ENCODE measurements at places on chromosomes 11 and 22.

DNA sequence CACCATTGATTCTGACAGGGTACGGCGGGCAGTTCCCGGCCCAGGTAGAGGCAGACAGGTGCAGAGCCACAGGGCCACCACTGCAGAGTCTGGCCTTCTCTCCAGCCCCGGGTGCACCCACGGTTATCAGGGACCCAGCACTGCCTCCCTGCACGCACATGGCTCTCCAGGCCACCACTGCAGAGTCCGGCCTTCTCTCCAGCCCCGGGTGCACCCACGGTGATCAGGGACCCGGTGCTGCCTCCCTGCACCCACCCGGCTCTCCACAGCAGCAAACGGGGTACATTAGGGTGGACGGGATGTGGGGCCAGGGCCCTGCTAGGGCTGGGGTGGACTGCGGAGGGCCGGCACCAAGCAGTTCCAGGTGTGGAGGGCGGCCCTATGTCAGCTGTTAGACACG, 272.9 kb downstream of the BRD1 start:
- DNase-seq, result no peak

- DNase-seq, result no peak
Observed at GRCh38 chr11:109075976-109076375, 346.0 kb upstream of the C11orf87 start.

DNA sequence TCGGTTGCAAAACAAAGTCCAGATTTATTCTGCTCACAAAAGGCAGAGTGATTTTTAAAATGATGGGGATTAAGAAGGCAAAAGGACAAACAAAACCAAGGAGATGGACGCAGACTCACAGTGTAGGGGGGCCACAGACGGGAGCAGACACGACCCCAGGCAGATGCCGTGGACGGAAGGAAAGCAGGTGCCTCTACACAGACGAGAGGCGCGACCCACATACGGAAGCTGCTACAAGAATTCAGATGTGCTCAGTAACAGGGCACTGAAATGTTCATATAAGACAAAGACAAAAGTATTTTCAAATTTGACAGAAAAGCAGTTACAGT, 148.9 kb downstream of the BRD1 start:
- DNase-seq, result no peak

- DNase-seq, result no peak
Observed at GRCh38 chr11:83011333-83012167, 60.1 kb downstream of the RAB30 start.

- DNase-seq, result no peak
Observed at GRCh38 chr22:50218996-50219727, 18.4 kb downstream of the SELENOO start.

DNA sequence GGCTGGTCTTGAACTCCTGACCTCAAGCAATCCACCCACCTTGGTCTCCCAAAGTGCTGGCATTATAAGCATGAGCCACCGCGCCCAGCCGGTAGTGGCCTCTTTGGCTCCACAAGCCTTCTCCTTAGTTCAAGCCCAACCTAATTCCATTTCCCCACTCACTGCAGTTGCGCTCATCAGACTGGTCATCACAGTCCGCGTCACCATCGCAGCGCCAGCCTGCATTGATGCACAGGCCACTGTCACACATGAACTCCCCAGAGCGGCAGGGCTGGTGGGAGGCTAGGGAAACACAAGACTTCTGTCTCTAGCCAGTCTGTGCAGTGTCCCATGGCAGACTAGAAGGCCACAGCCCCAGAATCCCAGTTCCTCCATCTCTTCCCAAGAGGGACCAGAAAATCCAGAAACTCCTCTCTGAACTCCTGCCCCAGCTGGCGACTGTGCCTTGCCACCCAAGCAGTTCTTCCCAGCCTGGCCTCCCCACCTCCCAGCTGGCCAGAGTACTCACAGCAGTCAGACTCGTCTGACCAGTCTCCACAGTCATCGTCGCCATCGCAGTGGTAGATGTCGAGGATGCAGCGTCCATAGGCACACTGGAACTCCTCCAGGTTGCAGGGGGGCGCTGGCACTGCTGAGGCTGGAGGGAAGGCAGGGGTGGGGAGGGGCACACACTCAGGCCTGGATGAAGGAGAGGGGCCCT, 19.8 kb downstream of the LRP4 start:
- no peak for DNase-seq

DNA sequence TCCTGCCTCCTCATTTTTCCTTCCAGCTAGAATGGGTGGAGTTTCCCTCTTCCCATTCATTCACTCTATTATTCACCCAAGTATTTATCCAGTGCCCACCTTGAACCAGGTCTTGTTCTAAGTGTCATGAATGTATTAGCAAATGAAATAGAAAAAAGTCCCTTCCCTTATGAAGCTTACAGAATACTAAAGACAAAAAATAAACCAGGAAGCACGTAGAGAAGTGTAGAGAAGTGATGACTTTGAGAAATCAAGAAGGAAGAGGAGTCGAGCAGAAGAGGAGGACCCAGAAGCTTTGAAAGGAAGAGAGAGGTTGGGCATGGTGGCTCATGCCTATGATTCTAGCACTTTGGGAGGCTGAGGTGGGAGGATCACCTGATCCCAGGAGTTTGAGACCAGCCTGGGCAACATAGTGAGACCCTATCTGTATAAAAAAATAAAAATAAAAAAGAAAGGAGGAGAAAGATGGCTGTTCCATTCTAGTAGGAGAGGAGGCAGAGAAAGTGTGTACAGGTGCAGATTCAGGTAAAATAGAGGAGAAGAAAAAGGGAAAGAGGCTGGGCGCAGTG, 17.1 kb upstream of the SYVN1 start:
- DNase-seq, result no peak

GRCh38 chr22:19503367-19503766, 20.8 kb downstream of the CLDN5 start:
- no peak for DNase-seq

DNA sequence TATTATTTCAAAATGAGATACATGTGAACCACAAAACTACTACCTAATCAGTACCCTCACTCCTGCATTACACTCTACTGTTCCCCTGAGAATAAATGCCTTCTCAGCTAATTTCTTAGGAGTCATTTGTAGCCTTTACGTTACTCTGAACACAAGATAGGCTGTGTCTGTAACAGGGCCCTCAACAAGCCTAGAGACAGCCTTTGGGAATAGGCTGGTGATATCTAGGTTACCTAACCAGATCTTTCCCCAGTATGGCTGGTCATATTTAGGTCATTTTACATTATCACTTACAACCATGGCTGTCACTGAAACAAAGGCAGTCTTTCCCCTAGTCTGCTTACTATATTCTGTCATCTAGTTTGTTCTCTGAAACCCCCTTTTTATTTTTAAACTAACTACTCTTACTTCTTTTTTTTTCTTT, 14.2 kb downstream of the ATM start:
- DNase-seq, result no peak

DNA sequence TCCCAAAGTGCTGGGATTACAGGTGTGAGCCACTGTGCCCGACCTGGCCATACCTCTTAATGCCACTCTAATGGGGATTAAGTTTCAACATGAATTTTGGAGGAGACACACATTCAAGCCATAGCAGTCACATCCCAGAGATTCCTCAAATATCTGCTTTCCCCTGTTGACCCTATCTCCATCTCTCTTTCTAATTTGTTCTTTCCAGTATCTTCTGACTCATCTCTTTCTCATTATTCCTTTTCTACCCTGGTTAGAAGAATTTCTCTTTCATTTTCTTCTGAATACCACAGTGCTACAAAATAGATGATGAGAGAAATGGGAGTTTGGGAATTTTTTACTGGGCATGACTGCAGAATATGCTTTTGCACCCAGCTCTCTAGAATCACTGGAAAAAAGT, 5.1 kb downstream of the OR10V1 start:
- DNase-seq, result no peak

GRCh38 chr11:9104580-9104979, 13.2 kb upstream of the SCUBE2 start:
- no peak for DNase-seq

- no peak for DNase-seq
Observed at GRCh38 chr11:116471608-116472256, 301.1 kb downstream of the BUD13 start.

DNA sequence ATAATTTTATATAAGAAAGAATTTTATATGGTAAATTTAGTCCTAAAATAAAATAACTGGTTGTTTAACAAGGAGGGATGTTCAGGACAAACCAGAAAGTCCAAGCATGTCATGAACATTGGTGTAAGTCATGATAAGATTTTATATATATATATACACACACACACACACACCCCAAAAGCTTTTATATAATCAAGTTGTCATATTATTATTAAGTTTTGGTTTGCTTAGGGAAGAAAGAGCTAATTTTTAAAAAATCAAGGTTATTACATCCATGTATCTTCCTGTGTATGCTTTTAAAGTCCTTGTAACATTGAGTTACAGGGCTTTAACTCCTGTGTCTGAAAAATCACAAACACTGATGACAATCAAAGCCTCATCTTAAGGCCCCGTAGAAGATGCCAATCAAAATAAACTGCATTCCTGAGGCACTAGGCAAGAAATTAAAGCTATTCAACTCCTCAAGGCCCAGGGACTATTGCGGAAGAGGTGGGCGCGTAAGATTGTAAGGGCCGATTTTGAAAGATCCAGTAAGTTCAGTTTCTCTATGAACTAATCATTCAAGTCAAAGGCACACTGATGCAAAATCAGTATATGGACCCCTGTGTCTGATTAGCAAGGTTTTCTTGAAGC, 16.8 kb downstream of the APOL6 start:
- no peak for DNase-seq

DNA sequence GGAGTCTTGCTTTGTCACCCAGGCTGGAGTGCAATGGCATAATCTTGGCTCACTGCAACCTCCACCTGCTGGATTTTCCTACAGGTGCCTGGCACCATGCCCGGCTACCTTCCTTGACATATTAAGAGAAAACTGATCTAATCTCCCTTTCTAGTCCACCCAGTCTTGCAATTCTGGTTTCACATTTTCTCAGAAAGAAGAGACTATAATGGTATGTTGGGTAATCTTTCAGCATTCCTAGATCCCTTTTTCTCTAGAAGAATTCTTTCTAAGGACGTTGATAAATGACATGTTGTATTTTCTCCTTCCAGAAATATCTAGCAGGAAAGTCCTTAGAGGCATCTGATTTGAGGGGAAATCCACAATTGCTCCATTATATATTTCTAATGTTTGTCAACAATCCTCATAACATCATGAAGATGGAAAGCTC, 10.4 kb upstream of the HSPA8 start:
- no peak for DNase-seq

- no peak for DNase-seq
Observed at GRCh38 chr11:29432719-29433325, 584.0 kb downstream of the KCNA4 start.

GRCh38 chr22:44462246-44463010, 35.6 kb downstream of the RTL6 start:
- no peak for DNase-seq

DNA sequence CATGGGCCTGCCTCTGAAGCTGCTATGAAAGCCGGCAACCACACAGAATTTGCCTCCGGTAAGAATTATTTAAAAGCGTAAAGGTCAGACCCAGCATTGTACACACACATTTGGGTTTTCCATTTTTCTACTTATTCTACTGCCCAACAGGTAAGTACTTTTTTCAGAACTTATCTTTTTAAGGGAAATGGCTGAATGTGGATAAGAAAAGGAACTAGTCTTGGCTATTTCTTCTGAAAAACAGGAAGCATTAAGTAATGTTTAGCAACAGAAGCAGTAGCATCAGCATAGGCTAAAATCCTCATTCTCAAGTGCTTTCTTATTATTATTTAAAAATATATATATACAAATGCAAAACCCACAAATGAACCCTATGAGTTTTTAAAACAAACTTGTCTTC, 103.1 kb downstream of the MPPED2 start:
- DNase-seq, result no peak

- peak; percentile 35 for DNase-seq
Observed at GRCh38 chr11:1559111-1559951, 12.7 kb downstream of the DUSP8 start.

GRCh38 chr22:22710719-22711531, 66.5 kb downstream of the GGTLC2 start:
- DNase-seq, result no peak

GRCh38 chr22:30370641-30371230, 13.9 kb downstream of the CCDC157 start:
- no peak for DNase-seq
